Neural progenitor cell (in vitro differentiated cells): ENCODE measurements at places on chromosomes 7 and 10. TPM values are rescaled to one million over a fixed set of nuclear protein-coding genes. Genes with fewer than 3 reads are reported as not detected.

The NYAP1 gene
- 1.2 and 6.7 TPM in 2 replicates for total RNA-seq

The UCMA gene
- not detected in 2 replicates for total RNA-seq

The SH2B2 gene
- total RNA-seq: 2.0 and 15.1 TPM in 2 replicates

The OR2A42 gene
- 0.15 TPM in 1 of 2 replicates, not detected in the other for total RNA-seq

The ANXA8 gene
- not detected in 2 replicates for total RNA-seq

The MYOZ1 gene
- 1.2 and 1.9 TPM in 2 replicates for total RNA-seq

The AIFM2 gene
- 1.1 and 1.3 TPM in 2 replicates for total RNA-seq

The ITIH5 gene
- total RNA-seq: 0.84 and 1.1 TPM in 2 replicates

The CALHM1 gene
- 0.06 TPM in 1 of 2 replicates, not detected in the other for total RNA-seq
